CD14-positive monocyte (primary cell): ENCODE measurements at places on chromosomes 5 and 9.

DNA sequence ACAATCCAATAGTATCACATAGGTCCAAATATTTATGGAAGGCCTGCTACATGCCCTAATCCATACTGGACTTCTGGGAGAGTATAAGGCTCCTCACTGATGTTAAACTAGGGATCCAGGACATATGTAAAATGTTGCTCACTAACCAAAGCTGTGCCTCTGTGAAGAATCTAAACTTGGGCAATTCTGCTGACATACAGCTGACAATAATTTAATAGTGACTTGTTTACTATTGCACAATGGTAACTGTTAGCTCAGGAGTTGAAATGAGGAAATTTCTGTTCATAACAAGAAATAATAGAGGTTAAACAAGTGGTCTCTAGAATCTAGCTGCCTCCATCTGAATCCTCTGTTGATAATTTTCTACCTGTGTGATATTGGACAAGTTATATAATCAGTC lies 14.9 kb upstream of the CTXN3 start:
- no peak for DNase-seq

DNA sequence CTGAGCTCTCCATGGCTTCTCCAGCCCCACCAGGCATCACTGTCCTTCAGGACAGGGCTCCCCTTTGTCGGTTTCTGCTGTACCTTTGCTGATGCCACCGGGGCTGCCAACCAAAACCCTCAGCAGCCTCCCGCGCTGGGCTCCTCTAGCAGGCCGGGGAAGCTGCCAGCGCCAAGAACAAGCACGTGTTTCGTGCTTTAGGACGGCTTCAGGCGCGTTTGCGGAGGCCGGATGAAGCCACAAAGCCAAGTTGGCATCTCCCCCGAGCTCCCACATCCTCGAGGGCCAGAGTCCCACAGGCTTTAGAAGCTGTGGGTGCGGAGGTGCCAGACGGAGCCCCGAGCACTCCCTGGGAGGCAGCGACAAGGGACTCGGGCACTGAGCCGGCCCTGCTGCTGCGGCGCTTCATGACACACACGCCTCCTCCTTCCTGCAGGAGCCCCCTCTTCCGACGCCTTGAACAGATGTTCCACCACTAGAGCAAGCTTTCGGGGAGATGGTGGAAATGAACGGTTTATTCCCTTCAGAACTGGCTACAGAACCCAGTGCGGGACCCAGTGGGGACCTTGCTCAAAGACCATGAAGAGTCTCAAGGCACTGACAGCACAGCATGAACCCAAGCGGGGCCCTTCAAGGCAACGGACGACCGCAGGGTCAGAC lies 36.7 kb downstream of the SARDH start:
- DNase-seq, result no peak

GRCh38 chr5:30446456-30446855 lies 747.0 kb upstream of the CDH6 start:
- no peak for DNase-seq

GRCh38 chr9:135701959-135702721 lies at the start of gene KCNT1:
TSS of gene KCNT1 (plus strand) at chr9:135702185. CDS start at chr9:135702259, 74 bp downstream.
- peak; percentile 9 for DNase-seq

- DNase-seq, result no peak
Measured at GRCh38 chr5:6576861-6577501, 55.9 kb downstream of the NSUN2 start.

DNA sequence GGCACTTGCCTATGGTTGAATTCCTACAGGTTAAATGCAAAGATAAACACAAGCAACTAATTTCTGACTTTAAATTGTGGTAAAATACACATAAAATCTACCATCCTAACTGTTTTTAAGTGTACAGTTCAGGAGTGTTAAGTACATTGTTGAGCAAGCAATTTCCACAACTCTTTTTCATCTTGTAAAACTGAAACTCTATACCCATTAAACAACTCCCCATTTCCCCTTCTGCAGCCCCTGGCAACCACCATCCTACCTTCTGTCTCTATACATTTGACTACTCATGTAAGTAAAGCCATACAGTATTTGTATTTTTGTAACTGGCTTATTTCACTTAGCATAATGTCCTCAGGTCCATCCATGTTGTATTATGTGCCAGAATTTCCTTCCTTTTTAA lies 38.5 kb upstream of the STX17 start:
- no peak for DNase-seq

GRCh38 chr5:78005021-78005785 lies 229.1 kb upstream of the TBCA start:
- DNase-seq, result no peak

- no peak for DNase-seq
Measured at GRCh38 chr9:134955801-134956200, 38.1 kb upstream of the FCN1 start.

GRCh38 chr5:67679184-67679841 lies 482.7 kb upstream of the CD180 start:
- DNase-seq, result no peak

DNA sequence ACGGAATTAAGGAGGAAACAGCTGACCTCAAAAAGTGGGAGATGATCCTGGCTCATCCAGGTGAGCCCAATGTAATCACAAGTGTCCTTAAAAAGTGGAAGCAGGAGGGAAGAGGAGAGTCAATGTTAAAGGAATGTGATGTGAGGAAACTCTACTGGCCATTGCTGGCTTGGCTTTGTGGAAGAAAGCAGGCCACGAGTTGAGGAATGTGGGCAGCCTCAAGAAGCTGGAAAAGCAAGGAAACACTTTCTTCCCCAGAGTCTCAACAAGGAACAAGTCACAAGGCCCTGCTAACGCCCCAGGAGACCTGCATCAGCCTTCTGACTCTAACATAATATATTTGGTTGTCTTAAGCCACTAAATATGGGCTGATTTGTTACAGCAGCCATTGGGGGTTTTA lies 252.8 kb downstream of the PSAT1 start:
- no peak for DNase-seq

GRCh38 chr5:160555971-160556631 lies 134.4 kb downstream of the PTTG1 start:
- no peak for DNase-seq

DNA sequence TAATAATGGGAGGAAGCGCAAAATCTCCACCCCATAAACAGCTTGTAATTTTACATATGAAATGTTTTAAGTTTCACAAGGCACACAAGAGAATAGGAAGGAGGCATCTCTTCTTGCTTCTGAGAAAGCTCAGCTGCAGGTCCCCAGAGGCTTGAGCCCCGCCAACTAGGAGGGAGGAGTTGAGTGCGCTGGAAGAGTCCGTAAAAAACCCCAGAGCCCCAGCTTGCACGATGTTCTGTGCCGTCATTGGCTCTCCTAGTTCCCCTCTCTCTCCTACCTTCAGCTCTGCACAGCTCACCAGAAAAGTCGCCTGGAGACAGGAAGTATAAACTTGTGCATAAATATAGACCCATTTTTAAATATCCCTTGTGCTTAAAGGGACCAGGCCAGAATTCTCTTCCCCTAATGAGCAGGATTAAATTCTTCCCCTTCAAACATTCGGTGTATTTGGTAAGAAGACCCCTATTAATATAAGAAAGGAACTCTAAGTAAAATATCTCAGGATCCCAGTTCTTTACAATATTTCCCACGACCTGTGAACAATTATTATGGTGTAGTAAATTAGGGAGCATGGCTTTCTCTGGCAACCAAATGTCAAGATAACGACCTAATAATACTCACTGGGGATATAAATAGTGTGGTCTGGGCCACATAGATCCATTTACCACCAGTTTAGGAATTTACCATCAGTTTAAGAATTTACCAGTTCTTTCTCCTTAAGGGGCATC lies 13.7 kb downstream of the GLRX start:
- DNase-seq, result peak; percentile 91

GRCh38 chr5:123116757-123117156 lies 27.7 kb downstream of the PRDM6 start:
- no peak for DNase-seq

- DNase-seq, result no peak
Measured at GRCh38 chr5:107275333-107275732, 395.4 kb downstream of the EFNA5 start.

DNA sequence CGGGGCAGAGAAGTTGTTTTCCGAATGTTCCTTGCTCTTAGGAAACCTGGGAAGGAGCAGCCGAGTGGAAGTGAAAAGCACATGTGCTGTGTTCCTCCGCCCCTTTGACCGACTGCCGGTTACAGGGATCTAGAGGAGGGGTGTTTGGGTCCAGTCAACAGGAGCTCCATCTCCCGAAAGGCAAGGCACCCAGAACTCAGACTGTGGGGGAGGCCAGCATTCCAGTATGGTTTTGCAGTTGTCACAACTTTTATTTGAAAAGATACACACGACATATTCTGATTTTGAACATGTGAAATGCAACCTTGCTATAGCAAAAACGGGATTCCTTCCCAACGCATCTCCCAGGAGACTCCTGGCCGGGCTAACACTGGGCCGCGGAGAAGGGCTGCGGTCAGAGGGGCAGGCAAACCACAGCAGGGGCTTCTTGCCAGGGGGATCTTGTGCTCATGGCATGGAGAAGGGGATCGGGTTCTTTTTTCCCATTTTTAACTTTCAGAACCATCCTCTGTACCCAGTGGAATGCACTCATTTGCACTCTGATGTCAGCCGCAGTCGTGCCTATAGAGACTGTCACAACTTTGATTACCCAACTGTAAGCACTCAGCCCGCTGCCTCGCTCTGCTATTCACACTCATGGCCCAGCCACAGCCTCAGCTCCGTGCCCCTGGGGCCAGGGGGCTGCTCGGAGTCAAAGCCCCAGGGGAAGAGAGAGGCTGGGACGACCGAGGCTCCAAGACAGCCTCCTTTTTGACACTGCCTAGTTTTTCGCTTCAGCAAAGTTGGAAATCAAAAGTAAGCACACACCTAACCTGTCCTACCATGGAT lies 3.9 kb downstream of the QRFP start:
- peak; percentile 9 for DNase-seq

DNA sequence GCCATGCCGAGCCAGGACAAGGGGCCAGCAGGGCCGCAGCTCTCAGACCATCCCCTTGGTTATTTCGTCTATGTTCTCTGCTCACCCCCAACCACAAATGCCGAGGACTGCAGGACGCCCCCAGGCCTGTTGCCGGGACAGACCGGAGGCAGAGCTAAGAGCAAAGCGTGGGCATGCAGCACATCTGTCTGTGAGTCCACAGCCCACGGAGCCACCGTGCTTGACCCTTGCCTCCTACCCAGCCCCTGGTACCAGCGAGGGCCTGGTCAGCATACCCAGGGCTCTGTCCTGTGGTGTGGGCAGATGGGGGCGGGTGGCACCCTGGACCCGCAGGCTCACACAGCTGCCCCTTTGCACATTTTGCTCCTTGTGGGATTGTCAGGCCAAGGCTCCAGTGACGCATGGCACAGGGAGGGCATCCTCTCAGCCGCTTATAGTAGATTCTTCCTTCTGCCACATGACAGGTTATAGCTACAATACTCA lies 4.7 kb downstream of the BRD3 start:
- DNase-seq, result peak; percentile 2
